Thoracic aorta (tissue), 2 donors: ENCODE measurements at places on chromosomes 2 and 18.

DNA sequence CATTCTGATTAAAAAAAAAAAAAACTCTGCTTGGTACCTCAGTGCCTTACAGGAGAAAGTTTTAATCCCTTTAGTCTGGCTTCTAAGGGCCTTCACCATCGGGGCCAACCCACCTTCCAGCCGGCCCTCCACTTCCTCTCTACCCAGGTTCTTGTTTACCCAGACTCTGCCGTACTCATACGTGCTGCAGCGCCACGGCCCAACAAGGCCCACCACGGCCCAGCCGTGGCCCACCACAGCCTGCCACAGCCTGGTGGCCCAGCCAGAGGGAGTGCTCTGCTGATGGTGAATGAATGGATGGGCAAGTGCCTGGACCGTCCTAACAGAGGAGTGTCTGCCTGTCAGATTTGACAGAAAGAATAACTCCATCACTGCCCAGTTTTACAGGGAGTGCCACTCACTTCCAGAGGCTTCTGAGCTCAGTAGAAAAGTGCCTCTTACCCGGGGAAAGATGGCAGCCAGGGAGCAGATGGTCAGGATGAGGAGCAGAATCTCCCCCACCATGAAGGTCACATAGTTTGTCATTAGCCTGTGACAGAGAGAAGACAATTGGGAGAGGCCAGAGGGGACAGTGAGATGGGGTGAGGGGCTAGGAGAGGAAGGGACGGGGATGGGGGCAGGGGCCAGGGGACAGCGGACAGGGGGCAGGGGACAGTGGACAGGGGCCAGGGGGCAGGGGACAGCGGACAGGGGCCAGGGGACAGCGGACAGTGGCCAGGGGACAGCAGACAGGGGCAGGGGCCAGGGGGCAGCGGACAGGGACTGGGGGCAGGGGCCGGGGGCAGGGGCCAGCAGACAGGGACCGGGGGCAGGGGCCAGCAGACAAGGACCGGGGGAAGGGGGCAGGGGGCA is 38.2 kb downstream of the CENPO start:
- H3K27me3 ChIP-seq: no peaks in the 10 kb centered on the region
- no peak overlapping the region for H3K27ac ChIP-seq
- H3K4me1 ChIP-seq: no peaks in the 10 kb centered on the region
- H3K36me3 ChIP-seq: peaks cover 11% of the 10 kb centered on the region
- H3K4me3 ChIP-seq: no peak overlapping the region

- no peak for DNase-seq
- no peaks in the 10 kb centered on the region for H3K36me3 ChIP-seq
- H3K27me3 ChIP-seq: no peaks in the 10 kb centered on the region
- H3K4me3 ChIP-seq: no peak overlapping the region
- H3K4me1 ChIP-seq: no peaks in the 10 kb centered on the region
These were observed 18.7 kb upstream of the B3GNT7 start for GRCh38 chr2:231376857-231377256.

- no peak overlapping the region for H3K27ac ChIP-seq
- H3K4me1 ChIP-seq: peaks cover 16% of the 10 kb centered on the region
- no peak overlapping the region for H3K4me3 ChIP-seq
- no peaks in the 10 kb centered on the region for H3K36me3 ChIP-seq
These were observed 266.7 kb downstream of the ATAD2B start for GRCh38 chr2:23660237-23660636.

GRCh38 chr2:158138255-158138654 is 36.6 kb downstream of the UPP2 start:
- no peak overlapping the region for H3K4me3 ChIP-seq

DNA sequence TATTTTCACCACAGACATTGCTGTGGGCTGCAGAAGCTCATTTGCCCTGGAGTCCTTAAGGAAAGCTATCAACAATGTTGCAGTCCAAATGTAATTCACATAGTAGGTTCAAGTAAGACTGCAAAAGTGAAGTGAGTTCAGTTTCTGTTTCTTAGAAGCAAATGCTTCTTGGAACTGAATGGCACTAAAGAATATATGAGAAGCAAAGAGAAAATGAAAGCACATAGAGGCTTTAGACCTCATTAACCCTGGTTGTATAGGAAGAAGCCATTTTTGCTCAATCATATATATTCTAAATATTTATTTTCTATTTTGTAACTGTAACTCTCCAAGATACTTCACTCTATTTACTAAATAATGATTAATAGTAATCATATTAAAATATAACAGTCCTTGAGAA is 292.0 kb downstream of the ZNF804A start:
- H3K4me3 ChIP-seq: no peak overlapping the region
- DNase-seq: no peak
- no peak overlapping the region for H3K27ac ChIP-seq
- no peaks in the 10 kb centered on the region for H3K36me3 ChIP-seq
- no peaks in the 10 kb centered on the region for H3K4me1 ChIP-seq

- no peaks in the 10 kb centered on the region for H3K4me1 ChIP-seq
- H3K27me3 ChIP-seq: no peaks in the 10 kb centered on the region
- H3K27ac ChIP-seq: no peak overlapping the region
These were observed 159.2 kb upstream of the ID2 start for GRCh38 chr2:8522687-8523086.

GRCh38 chr2:225766431-225766830 is 366.9 kb downstream of the NYAP2 start:
- no peaks in the 10 kb centered on the region for H3K36me3 ChIP-seq
- peak overlapping the region; percentile 62 for H3K27ac ChIP-seq
- H3K4me1 ChIP-seq: peaks cover 33% of the 10 kb centered on the region
- H3K27me3 ChIP-seq: no peaks in the 10 kb centered on the region

DNA sequence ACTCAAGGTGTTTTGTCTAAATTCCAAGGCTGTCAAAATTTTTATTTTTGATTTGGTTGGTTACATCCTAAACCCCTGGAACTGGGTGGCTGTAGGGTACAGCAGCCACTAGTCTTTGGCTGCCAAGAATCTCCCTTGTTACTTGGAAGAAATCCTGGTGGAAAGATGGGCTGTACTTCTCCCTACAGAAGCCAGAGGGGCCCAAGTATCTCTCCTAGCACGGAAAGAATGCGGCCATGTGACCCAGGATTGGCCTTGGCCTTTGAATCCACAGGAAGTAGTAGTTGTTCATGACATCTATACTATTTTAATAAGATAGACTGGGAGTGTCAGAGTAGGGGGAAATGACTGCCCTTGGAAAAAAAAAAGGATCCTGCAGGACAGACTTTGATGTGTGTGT is 54.4 kb upstream of the MYO3B start:
- H3K4me3 ChIP-seq: no peak overlapping the region
- no peaks in the 10 kb centered on the region for H3K36me3 ChIP-seq
- H3K27ac ChIP-seq: no peak overlapping the region
- no peak for DNase-seq
- H3K27me3 ChIP-seq: no peaks in the 10 kb centered on the region

- no peaks in the 10 kb centered on the region for H3K27me3 ChIP-seq
- H3K36me3 ChIP-seq: no peaks in the 10 kb centered on the region
- DNase-seq: no peak
- peaks cover 22% of the 10 kb centered on the region for H3K4me1 ChIP-seq
- no peak overlapping the region for H3K27ac ChIP-seq
These were observed 1.5 kb upstream of the PELI1 start for GRCh38 chr2:64145714-64146113.

GRCh38 chr18:7766817-7767216 is 199.7 kb downstream of the PTPRM start:
- H3K4me3 ChIP-seq: no peak overlapping the region
- no peaks in the 10 kb centered on the region for H3K36me3 ChIP-seq
- no peaks in the 10 kb centered on the region for H3K27me3 ChIP-seq
- H3K4me1 ChIP-seq: no peaks in the 10 kb centered on the region

GRCh38 chr2:136308611-136309010 is 190.7 kb upstream of the CXCR4 start:
- H3K27me3 ChIP-seq: no peaks in the 10 kb centered on the region
- no peak for DNase-seq
- no peaks in the 10 kb centered on the region for H3K4me1 ChIP-seq
- H3K27ac ChIP-seq: no peak overlapping the region

DNA sequence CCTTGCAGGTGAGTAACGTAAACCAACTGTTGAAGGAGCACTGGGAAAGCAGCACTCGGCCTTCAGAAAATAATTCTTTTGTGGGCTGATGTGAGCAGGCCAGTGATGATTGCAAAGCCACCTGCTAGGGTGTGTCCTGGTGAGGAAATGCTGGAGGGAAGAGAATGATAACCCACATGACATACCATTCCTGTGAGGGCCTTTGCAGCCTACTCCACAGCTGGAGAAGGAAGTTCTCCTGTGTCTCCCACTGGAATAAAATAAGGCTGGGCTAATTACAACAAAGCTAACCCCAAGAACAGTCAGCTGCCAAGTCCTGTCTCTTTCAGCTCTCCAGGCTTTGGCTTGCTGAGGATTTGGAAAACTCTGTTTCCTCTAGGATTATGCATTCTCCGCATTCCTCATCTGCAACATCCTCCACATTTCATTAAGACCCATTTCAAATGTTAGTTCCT is 16.7 kb upstream of the DSG1 start:
- H3K4me1 ChIP-seq: no peaks in the 10 kb centered on the region
- no peak for DNase-seq
- no peak overlapping the region for H3K4me3 ChIP-seq
- no peak overlapping the region for H3K27ac ChIP-seq
- no peaks in the 10 kb centered on the region for H3K27me3 ChIP-seq

DNA sequence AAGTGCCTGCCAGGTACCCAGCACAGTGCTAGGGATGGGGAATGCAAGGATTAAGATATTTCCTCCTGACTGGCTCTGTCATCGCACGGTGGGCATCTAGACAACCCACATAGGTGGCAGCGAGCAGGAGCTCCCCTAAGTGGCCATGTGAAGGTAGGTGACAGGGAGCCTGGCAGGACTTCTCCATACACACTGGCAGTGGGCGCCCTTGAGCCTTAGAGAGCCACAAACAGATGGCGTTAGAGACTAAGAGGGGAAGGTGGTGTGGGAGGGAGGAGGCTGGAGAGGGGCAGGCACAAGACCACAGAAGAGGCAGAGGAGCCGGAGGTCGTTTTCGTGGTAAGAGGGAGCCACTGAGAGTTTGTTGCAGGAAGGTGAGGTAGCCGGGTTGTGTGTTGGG is 15.2 kb downstream of the PRELID3A start:
- no peak overlapping the region for H3K4me3 ChIP-seq
- H3K36me3 ChIP-seq: peaks cover 3% of the 10 kb centered on the region
- DNase-seq: no peak
- peaks cover 19% of the 10 kb centered on the region for H3K4me1 ChIP-seq

- H3K36me3 ChIP-seq: no peaks in the 10 kb centered on the region
- H3K27me3 ChIP-seq: no peaks in the 10 kb centered on the region
- no peak for DNase-seq
- H3K4me1 ChIP-seq: no peaks in the 10 kb centered on the region
- no peak overlapping the region for H3K4me3 ChIP-seq
These were observed 238.8 kb downstream of the MBD5 start for GRCh38 chr2:148259674-148260073.

DNA sequence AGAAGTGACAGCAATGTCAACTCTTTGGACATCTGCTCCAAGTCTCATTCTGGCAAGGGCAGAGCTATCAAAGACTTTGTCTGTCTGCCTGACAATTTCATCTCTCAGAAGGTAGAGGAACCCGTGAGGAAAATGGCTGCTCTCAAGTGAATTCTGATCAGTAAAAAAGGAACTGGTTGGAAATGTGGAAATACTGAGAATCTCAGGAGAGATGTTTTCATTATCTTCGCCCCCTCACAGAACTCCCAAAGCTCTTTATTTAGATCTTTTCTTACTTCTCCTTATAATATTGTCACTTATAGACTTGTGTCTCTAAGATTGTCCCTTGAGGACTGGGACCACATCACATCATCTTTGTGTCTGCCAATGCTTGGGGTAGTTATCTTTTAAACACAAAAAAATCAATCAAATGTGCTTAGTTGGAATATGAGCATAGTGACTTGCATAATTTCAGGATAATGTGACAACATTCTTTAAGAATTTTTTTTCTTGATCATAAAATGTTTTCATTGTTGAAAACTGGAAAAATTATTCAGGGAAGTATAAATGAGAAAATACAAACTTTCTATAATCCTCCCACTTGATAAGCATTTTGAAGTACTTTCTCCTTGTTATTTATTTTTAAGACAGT is 68.2 kb upstream of the ITGB6 start:
- no peaks in the 10 kb centered on the region for H3K27me3 ChIP-seq
- H3K4me1 ChIP-seq: peaks cover 40% of the 10 kb centered on the region
- no peaks in the 10 kb centered on the region for H3K36me3 ChIP-seq
- no peak overlapping the region for H3K4me3 ChIP-seq
- peak overlapping the region; percentile 20 for H3K27ac ChIP-seq

DNA sequence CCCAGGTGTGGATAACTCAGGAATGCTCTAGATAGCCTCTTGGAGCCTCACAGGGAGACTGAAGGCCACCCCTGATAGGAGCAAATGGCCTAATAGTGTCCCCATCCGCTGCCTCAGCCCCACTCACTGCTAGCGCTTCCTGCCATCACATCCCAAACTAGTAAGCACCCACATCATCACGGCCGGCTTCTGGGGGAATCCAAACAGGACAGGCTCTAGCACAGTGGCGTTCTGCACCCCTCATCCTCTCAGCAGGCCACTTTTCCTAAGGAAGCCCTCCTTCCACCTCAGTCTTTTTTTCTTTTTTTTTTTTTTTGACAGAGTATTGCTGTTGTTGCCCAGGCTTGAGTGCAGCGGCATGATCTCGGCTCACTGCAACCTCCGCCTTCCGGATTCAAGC is 6.3 kb upstream of the AMER3 start:
- H3K4me3 ChIP-seq: no peak overlapping the region
- no peaks in the 10 kb centered on the region for H3K27me3 ChIP-seq
- H3K27ac ChIP-seq: no peak overlapping the region

GRCh38 chr2:129055824-129056223 is 737.2 kb upstream of the HS6ST1 start:
- no peak overlapping the region for H3K27ac ChIP-seq
- H3K4me3 ChIP-seq: no peak overlapping the region
- no peaks in the 10 kb centered on the region for H3K27me3 ChIP-seq
- no peaks in the 10 kb centered on the region for H3K36me3 ChIP-seq
- no peak for DNase-seq

DNA sequence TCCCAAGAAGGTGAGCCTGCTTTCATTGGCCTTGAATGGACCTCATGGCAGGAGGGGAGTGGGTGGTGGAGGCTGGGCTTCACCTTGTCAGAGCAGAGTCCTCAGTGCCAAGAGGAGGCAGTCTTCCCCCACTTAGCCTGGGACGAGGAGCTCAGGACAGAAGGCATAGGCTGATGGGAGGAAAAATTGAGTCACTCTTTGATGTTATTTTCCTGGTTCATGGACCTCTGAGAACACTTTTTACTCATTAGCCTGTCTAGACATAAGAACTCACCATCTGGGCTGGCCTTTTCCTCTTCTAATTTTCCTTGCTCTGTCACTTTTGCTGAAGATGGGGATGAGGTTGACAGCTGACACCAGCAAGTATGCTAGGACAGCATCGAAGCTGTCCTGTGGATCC is 225.7 kb upstream of the TNP1 start:
- no peaks in the 10 kb centered on the region for H3K4me1 ChIP-seq
- no peak overlapping the region for H3K27ac ChIP-seq
- no peak overlapping the region for H3K4me3 ChIP-seq

DNA sequence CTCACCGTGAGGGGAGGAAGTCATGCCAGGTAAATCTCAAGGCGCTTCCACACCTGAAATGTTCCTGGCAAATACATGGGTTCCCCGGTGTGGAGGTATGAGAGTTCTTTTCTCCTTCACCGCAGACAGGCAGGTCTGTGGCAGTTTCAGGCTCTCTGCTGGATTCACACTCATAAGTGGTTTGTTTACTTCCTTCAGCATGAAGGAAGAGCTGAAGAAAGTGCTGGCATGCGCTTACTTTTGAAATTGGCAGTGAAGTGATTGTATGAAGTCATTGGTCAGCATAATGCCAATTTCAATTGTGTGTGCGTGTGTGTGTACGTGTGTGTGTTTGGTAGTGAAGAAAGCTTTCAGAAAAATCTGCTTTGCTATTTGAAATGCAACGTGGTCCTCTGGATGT is 43.4 kb downstream of the RNF144A start:
- H3K4me1 ChIP-seq: peaks cover 3% of the 10 kb centered on the region
- DNase-seq: no peak
- no peaks in the 10 kb centered on the region for H3K27me3 ChIP-seq
- peak overlapping the region; percentile 2 for H3K27ac ChIP-seq
- H3K36me3 ChIP-seq: no peaks in the 10 kb centered on the region
